RWPE1 (cell line): ENCODE measurements at places on chromosomes 2 and 18.

GRCh38 chr2:196086517-196087368 is 18.1 kb upstream of the DNAH7 start:
- DNase-seq, result no peak

- DNase-seq, result no peak
Observed at GRCh38 chr2:209145941-209146681, 277.7 kb upstream of the MAP2 start.

GRCh38 chr2:146981921-146982320 is 862.9 kb upstream of the ACVR2A start:
- DNase-seq, result no peak

- no peak for DNase-seq
Observed at GRCh38 chr2:12259493-12259892, 457.2 kb upstream of the TRIB2 start.

DNA sequence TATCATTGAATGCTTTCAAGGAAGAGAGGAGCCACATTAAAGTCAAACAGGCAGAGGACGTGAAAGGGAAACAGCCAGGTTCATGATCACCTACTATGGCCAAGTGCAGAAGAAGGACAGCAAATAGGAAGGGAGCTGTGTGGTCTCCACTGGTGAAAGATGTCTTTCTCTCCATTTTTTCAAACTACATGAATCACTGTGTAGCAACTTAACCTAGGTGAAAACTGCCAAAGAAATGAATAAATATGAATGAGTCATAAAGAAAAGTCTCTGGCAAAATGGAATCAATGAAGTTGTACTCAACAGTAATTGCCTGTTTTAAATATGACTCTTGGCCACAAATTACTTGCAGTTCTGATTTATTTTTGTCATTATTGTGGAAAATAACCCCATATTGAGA is 452.6 kb upstream of the PKDCC start:
- DNase-seq, result peak; percentile 12

DNA sequence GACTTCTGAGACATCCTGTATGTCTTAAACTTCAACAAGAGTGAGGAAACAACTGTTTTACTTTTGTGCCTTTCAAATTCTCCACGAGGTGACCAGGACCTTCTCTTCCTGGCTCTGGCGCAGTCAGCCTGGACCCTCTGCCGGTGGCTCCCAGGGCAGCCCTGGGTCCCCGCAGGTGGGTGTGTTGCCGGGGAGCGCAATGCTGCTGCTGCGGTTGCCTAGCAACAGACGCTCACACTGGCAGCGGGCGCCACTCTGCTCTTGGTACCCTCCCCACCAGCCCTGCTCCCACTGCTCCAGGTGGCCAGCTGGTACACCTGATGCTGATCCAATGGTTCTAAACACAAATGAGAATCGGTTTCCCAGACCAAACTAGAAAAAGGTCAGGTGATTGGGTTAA is 58.7 kb downstream of the GNAL start:
- DNase-seq, result no peak
